CD8-positive, alpha-beta memory T cell (primary cell): ENCODE measurements at places on chromosomes 1 and 21.
A peak's percentile ranks its signal among the peaks of the same experiment; 100 is the strongest.

DNA sequence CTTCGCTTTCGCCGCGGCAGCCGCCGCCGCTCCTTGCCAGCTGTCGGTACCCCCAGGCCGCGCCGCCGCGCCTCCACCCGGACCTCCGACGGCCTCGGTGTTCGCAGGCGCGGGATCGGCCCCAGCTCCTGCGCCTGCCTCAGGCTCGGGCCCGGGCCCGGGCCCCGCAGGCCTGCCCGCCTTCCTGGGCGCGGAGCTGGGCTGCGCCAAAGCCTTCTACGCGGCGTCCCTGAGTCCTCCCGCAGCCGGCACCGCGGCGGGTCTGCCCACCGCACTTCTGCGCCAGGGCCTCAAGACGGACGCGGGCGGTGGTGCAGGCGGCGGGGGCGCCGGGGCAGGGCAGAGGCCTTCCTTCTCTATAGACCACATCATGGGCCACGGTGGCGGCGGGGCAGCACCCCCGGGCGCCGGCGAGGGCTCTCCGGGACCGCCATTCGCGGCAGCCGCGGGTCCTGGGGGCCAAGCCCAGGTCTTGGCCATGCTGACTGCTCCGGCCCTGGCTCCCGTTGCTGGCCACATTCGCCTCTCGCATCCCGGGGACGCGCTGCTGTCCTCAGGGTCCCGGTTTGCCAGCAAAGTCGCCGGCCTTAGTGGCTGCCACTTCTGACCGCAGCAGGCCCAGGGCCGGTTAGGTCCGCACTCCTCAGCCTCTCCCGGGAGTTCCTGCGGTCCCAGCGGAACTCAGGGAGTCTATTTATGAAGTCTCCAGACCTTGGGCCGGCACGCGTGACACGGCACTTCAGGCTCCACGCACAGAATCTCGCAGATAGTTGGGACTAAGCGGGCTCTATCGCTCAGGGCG lies 1.4 kb downstream of the FOXD2 start:
- peak; percentile 20 for DNase-seq

- no peak for DNase-seq
These were observed 87.5 kb downstream of the CD247 start for GRCh38 chr1:167430849-167431242.

- DNase-seq: no peak
These were observed 231.3 kb downstream of the TOMM20 start for GRCh38 chr1:234897390-234897749.

DNA sequence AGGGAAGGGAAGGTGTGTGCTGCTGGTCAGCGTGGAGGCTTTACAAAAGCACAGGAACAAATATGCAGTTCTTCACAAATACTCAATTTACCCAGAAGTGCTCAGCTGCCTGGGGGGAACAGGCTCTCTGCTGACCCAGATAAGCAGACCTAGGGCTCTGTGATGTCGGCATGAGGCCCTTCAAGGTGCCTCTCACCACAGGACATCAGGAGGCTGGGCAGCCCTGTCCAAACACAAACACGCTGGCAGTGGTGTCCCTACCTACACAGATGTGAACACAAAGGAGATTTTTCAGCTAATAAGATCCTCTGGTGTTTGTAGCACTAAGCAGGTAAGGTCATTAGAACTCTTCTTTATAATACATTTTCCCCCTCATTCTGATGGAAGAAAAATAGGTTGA lies 243.0 kb upstream of the PROX1 start:
- no peak for DNase-seq

DNA sequence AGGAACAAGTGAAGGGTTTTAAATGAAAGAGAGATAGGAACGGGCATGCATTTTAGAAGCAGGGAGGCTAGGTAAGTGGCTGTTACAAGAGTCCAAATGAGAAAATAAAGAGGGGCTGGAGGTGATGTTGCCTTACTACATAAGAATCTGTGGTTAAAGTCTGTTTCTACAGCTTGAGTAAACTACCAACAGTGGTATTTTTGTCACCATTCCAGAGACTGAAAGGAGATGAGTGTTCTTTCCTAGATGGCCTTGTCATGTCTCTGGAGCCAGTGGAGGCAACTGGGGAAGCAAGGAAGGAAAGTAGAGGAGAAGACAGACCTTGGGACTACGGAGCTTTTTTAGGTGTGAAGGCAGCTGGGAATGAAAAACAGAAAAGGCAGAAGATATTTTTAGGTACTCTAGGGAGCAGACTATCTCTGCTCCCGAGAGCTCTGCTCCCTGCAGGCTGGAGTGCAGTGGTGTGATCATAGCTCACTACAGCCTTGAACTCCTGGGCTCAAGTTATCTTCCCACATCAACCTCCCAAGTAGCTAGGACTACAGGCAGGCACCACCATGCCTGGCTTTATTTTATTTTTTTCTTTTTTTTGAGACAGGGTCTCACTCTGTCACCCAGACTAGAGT lies 12.2 kb downstream of the HDAC1 start:
- no peak for DNase-seq

DNA sequence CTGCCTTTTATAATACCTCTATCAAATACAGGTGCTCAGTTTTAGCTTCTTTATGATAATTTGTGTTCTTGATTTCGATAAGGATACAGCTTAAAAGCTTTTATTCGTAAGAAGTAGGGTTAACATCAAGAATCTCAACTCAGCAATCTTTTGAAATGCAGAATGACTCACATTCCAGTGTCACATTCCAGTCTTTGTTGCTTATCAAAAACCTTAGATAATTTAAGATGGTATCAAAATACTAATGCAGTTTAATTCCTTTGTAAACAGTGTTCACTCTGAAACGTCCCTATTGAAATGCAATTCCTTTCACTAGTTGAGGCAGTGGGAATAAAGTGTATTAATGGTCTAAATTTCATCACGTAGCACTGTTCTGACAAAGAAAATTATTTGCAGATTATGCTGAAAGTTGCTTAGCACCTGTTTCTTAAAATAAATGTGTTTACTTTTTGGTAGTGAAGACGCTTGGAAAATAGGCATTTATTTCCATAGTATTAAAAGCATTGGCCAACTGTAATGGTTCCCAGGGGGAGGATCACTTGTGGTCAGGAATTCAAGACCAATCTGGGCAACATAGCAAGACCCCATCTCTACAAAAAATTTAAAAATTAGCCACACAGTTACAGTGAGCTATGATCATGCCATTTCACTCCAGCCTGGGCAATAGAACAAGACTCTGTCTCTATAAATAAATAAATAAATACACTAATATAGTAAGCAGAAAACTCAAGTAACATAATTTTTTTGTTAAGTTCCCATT lies 10.1 kb upstream of the CNN3 start:
- no peak for DNase-seq

DNA sequence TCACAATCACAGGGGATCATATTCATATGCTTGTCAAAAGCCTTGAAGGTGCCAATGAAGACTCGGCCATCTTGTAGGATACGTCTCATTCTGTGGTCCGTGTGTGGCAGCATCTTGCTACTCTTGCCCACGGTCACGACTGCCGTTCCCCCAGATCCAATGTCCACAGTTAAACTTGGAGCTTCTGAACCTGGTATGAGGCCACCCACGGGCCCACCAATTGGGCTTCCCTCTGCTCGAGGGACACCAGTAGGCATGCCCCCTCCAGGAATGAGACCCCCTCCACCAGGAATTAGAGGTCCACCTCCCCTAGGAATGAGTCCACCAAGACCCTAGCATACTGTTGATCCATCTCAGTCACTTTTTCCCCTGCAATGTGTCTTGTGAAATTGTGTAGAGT lies 39.6 kb downstream of the MORN1 start:
- DNase-seq: no peak

- no peak for DNase-seq
These were observed 4.0 kb upstream of the ZBTB18 start for GRCh38 chr1:244046907-244047611.

GRCh38 chr1:41622402-41622801 lies 137.9 kb upstream of the EDN2 start:
- DNase-seq: no peak

- no peak for DNase-seq
These were observed 251.9 kb downstream of the DPYD start for GRCh38 chr1:97668945-97669344.

- no peak for DNase-seq
These were observed 49.8 kb downstream of the KIRREL1 start for GRCh38 chr1:158043232-158043631.

DNA sequence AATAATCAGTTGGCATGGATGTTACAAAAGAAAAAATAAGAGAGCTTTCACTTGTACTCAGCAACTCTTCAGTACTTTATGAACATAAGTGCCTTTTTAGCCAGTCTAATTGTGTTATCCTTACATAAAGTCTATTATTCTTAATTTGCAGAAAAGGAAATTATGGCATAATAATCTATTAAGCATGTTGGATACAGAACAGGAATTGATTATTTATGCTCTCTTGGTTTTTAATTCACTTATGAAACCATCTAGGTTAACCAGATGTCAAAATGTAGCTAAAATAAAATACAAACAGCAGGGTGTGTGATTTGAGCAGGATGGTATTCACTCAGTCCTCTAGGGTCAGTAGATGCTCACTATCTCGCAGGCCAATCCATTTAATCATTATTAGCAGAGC lies 79.7 kb downstream of the PLPPR5 start:
- no peak for DNase-seq

DNA sequence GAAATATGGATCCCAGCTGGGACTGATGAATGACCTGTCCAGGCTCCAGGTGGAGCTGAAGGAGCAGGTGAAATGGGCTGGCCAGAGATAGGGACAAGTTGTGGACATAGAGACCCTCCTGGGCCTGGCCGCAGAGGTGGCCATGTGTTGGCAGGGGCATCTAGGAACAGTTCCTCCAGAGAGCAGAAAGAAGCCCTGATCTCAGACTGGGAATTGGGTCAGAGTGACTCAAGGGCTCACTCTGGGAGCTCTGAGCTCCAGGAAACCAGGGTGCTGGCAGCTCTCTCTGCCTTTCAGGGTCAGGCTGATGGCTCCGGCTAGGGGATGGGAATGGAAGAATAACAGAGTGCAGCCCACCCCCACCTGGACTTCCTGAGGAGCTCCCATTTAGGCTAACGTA lies 3.0 kb downstream of the NT5C1A start:
- no peak for DNase-seq

- no peak for DNase-seq
These were observed 38.5 kb downstream of the MSTO1 start for GRCh38 chr1:155648207-155649147.

DNA sequence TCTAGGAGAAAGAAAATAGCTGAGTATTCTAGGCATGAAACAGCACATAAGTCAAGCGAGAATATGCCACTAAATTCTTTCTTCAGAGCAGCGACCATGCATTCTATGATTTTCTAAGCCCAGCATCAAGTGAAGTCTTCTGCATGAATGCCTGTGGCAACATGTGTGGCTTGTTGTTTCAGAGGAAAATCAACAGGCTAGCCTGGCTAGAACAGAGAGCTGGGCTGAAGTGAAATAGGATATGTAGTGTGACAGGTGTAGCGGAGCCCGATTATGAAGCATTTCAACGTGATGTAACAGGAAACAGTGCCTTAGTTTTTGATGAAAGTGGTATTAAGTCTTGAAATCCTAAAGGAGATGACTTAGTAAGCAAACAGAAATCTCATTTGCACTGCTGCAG lies 7.0 kb downstream of the CSDE1 start:
- no peak for DNase-seq

- DNase-seq: no peak
These were observed 45.5 kb downstream of the DDR2 start for GRCh38 chr1:162677607-162678371.

DNA sequence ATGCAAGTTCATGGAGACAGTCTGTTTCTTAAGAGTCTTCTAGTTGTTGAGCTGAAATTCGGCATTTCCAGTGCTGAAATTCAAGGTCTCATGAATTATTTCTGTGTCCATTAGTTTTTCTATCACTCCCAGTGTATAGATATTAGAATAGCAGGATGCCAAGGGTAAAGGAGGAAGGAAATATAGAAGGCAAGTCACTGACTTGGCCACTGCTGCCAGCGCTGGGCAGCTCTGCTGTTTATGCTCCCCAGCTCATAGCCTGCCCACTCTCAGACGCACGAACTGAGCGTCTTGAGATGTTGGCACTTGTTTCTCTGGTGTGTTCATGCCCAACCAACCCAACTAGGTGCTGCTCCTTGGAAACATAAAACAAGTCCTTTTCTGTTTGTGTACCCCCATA lies 110.1 kb downstream of the SLC45A1 start:
- DNase-seq: no peak

GRCh38 chr1:155529929-155530328 lies 32.7 kb downstream of the ASH1L start:
- no peak for DNase-seq

- DNase-seq: no peak
These were observed 22.4 kb upstream of the ADGRB2 start for GRCh38 chr1:31786366-31787060.

- DNase-seq: no peak
These were observed 249.7 kb upstream of the RUNX1 start for GRCh38 chr21:35298757-35299156.

- DNase-seq: peak; percentile 73
These were observed at the start of gene PTBP2 for GRCh38 chr1:96721416-96722160. TSS of gene PTBP2 (plus strand) at chr1:96721784. CDS start at chr1:96721865, 81 bp downstream.

GRCh38 chr1:34761776-34762307 lies 2.3 kb downstream of the GJB4 start:
- DNase-seq: no peak

- DNase-seq: no peak
These were observed 239.9 kb upstream of the IRF2BP2 start for GRCh38 chr1:234849832-234850231.

- DNase-seq: no peak
These were observed 6.1 kb downstream of the ATF3 start for GRCh38 chr1:212614453-212615200.

DNA sequence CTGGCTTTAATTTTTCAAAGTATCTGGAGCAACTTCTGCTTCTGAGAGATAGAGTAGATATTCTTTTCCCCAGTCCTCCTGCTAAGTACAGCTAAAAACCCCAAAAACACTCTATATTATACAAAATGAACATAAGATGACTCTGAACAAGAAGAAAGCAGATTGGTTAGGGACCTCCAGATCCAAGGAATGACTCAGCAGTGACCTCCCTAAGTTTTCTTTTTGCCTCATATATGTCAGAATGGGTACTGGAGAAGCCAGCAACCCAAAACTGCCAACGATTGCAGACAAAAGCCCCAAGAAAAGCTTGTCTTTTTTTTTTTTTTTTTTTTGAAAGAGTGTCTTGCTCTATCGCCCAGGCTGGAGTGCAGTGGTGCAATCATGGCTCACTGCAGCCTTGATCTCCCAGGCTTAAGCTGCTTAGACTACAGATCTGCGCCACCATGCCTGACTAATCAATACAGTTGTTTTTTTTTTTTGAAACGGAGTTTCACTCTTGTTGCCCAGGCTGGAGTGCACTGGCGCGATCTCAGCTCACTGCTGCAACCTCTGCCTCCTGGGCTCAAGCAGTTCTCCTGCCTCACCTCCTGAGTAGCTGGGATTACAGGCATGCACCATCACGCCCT lies 22.7 kb downstream of the NDUFS5 start:
- no peak for DNase-seq
